ENCODE measurements at places on chromosomes 12 and 14. TPM values are rescaled to one million over a fixed set of nuclear protein-coding genes. Genes with fewer than 3 reads are reported as not detected.

- no peak for DNase-seq
Observed at GRCh38 chr14:74391479-74391878, 34.5 kb downstream of the SYNDIG1L start.

DNA sequence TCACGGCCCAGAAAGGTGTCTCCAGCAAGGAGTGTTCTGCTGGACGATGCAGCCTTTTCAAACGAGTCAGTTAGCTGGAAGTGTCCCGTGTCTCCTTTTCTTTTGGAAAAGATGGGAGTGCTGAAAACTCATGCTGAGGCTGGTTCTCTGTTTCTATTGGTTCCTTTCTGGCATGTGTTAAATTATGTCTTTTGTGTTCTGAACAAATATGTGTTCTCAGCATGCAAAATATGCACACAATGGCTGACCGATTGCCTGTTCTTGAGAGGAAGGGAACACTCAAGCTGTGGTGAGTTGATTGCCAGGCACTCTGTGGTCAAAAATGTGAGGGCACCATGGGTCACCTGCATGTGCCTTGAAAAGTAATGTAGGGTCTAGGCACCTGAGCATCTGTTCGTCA lies 181.3 kb downstream of the CACNA1C start:
- no peak for DNase-seq

DNA sequence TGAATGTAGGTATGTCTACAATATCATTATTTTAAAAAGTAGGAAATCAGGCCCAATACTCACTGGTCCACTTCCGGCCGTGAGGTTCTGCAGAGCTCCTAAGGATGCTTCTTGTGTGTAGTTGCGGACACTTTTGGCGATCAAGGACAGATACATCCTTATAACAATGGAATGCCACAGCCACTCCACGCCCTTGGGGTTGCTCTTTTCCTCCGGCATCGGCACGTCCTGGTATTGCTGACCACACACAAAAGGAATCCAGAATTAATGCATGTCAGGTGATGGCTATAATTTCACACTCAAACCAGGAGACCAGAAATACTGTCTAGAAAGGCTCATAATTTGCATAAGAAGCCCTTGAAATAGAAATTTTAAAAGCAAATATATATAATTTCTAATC lies 65.6 kb upstream of the YARS2 start:
- peak; percentile 17 for DNase-seq

DNA sequence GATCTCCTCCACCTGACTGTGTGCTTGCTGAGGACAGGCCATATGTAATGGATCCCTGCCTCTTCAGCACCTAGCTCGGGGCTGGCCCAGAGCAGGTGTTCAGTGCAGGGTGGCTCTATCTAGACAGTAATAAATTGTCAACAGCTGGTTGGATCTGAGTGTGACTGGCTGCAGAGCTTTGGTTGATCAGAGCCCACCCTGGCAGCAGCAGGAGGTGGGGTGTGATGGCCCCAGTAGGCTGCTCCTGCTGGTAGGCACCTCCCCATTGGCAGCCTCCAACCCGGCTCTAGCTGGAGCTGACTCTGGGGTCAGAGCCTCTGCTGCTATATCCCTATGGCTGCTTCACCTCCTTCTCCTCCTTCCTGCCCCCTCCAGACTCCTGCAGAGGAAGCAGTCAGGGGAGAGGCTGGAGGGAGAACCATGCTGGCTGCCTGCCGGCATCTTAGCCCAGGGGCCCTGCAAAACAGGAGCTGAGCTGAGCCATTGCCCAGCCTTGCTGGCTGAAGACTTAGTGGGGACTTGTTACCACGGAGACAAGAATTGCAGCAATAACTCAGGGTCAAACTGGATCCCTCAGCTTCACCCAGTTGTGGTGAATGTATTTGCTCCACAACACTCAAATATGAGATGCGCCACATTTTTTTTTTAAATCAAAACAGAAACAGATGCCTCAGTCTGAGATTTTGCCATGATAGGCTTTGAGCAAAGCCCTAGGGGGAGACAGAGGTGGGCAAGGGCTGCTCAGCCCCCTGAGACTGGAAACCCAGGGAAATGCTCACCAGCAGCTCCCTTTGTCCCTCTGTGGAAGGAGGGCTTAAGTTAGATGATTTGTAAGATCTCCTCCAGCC lies 22.2 kb downstream of the TMEM63C start:
- DNase-seq, result no peak

DNA sequence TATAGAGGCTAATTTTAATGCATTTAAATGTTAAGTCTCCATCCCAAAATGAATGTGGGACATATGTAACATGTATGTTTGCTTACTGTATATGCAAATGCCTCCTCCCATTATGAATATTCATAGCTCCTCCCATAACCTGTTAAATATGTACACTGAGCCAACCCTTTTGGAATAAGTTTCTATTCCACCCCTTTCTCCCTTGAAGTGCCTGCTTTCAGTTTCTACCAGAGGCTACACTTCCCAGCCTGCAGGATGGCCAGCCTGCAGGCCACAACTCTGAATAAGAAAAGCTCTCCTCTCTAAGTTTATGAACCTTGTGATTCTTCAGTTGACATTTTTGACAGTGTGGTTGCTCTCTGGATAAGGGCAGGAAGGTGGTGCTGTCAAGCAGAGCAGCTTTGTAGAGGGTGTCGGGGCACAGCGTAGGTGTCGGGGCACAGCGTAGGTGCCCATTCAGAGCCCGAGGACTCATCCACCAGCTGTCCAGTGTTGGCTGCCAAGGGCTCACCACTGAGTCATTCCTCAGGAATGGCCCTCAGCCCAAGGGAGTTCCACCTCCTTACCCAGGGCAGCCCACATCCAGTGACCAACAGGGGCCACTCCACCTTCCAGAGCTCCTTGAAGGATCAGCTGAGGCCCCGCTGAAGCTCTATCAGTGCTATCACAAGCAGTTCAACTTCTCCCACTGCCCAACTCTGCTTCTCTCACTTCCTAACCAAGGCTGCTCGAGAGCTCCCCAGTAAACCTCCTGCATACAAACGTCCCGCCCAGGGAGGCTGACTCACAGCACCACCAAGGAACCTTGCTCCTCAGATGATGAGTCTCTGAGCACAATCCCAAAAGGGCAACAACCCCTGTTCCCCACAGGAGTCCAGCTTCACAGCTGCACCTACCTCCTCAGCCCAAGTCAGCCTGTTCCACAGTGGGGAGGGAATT lies 31.4 kb downstream of the VWF start:
- peak; percentile 95 for DNase-seq

GRCh38 chr12:109959411-109960093 lies 36.6 kb downstream of the GIT2 start:
- DNase-seq, result no peak

DNA sequence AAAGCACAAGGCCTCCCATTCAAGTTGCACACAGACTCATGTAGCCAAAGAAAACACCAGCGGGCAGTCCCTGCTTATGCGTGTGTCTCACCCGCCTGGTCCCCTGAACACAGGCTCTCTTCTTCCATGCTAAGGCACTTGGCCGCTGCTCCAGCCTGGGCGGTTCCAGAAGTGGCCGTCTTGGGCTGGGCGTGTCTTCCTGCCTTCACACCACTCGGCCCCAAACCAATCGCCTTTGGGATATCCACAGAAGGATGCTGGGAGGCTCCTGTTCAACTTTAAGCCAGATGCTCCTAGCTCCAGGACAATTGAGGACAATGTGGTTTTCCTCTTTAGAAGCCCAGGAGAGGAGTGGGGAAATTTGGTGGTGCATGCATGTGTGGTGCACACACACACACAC lies 2.2 kb downstream of the SCARB1 start:
- peak; percentile 72 for DNase-seq

DNA sequence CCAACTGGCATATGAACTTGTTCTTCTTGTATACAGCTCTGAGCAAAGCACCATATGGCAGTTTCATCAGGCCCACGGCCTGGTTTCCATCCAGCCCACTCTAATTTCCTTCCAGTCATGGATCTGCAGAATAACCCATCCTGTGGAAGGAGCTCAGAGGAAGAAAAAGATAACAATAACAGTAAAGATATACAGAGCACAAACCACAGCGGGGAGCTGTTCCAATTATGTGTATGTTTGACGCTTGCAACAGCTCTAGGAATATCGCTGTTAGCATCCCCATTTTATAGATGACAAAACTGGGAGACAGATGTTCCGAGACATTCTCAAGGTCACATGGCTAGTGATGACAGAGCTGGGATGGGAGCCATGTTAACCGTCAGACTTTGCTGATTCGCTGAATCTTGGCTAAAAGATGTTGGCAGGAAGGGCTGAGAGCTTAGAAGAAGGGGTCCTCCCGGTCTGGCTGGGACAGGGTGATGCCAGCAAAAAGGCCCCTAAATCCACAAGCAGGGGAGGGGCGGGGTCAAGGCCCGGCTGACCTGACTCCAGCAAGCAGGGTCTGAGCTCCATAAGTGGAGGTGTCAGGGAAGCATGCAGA lies 34.4 kb upstream of the CIPC start:
- DNase-seq, result no peak

- DNase-seq, result no peak
Observed at GRCh38 chr14:90778571-90779255, 37.5 kb downstream of the TTC7B start.

GRCh38 chr14:58812050-58812910 lies 174.5 kb downstream of the DACT1 start:
- no peak for DNase-seq

GRCh38 chr12:121364683-121365121 lies 12.5 kb upstream of the ANAPC5 start:
- peak; percentile 78 for DNase-seq

DNA sequence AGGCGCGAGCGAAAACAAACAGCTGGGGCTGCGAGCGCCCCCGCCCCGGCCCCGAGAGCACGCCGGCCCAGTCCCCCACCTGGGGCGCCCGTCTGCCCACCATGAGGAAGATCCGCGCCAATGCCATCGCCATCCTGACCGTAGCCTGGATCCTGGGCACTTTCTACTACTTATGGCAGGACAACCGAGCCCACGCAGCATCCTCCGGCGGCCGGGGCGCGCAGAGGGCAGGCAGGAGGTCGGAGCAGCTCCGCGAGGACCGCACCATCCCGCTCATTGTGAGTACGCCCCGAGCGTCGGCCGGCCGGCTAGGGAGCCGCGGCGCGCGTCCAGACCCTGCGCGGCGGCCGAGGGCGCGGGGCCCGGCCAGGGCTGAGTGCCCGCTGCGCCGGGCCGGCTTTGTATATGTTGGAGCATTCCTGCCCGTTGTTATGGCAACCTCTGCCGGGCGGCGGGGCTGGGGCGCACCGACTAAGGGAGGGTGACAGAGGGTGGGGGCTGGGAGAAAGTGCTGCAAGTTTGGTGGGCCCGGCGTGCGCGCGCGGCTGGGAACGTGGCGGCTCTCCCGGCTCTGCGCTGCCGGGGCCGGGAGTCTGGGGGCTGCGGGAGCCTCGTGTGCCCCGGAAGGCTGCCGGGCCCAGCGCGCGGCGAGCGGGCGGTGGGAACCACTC lies 367 bp downstream of the GALNT16 start:
- peak; percentile 13 for DNase-seq

- no peak for DNase-seq
Observed at GRCh38 chr12:66304296-66304900, 2.1 kb downstream of the HELB start.

- DNase-seq, result no peak
Observed at GRCh38 chr12:73506611-73507010, 1031.0 kb upstream of the ATXN7L3B start.

- no peak for DNase-seq
Observed at GRCh38 chr12:52066346-52067080, 3.3 kb upstream of the ATG101 start.

DNA sequence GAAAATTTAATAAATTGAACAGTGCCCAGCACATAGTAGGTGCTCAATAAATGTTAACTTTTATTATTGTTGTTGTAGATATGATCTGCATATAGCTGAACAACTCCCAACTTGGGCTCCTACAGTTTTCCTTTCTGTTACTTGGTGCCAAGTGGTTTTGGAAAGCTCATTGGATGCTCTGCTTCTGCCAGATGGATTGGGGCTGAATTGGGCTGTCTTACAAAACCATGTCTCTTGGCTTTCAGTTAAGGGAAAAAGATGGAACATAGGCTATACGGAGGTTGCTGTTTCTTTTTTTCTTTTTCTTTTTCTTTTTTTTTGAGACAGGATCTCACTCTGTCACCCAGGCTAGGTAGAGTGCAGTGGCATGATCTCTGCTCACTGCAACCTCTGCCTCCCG lies 140.7 kb upstream of the PWP1 start:
- DNase-seq, result no peak

- DNase-seq, result no peak
Observed at GRCh38 chr12:56589783-56590182, 40.3 kb downstream of the BAZ2A start.

DNA sequence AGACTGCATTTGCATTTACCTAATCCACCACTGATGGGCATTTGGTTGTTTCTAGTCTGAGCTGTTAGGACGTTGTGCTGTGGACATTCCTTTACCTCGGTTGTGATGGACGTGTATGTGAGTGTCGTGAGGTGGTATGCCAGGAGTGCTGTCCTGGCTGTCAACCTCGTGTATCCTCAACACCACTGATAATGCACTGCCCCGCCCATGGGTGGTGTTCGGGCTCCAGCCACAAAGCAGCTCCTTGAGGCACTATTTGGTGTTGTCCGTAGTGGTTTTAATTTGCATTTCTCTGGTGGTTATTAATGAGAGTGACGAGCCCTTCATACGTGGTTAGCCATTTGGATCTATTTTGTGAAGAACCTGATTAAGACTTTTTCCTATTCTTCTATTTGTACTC lies 87.6 kb downstream of the PPP2R5C start:
- no peak for DNase-seq

PRH2 gene
- 0.14 TPM for polyA plus RNA-seq

ADAMTS20 gene
- not detected for polyA plus RNA-seq

SERPINA1 gene
- polyA plus RNA-seq, result 147 TPM

RASSF3 gene
- polyA plus RNA-seq, result 14.0 TPM

LRFN5 gene
- not detected for polyA plus RNA-seq

CALM1 gene
- 607 TPM for polyA plus RNA-seq

KRT5 gene
- 8,158 TPM for polyA plus RNA-seq

OVCH1 gene
- polyA plus RNA-seq, result 0.05 TPM

COCH gene
- not detected for polyA plus RNA-seq

GTF2A1 gene
- polyA plus RNA-seq, result 16.2 TPM

DEGS2 gene
- polyA plus RNA-seq, result 0.36 TPM

LGR5 gene
- not detected for polyA plus RNA-seq

C12orf54 gene
- 1.9 TPM for polyA plus RNA-seq

CARMIL3 gene
- polyA plus RNA-seq, result 0.01 TPM

RASAL1 gene
- 0.10 TPM for polyA plus RNA-seq

BMP4 gene
- polyA plus RNA-seq, result 7.5 TPM

FZD10 gene
- not detected for polyA plus RNA-seq

ZFYVE1 gene
- 11.1 TPM for polyA plus RNA-seq

Data from mammary epithelial cell (primary cell).